A549 treated with Hydrocortisone at 1 μM for 4 hours (cell line): ENCODE measurements at places on chromosomes 12 and 14. TPM values are rescaled to one million over a fixed set of nuclear protein-coding genes. Genes with fewer than 3 reads are reported as not detected.

NGB gene
- not detected in 5 replicates for total RNA-seq

RNASE7 gene
- 0.07 TPM in 1 of 5 replicates, not detected in the others for total RNA-seq

CPM gene
- 5.5 to 7.4 TPM (median 5.7 TPM) in 5 replicates for total RNA-seq

SPATS2 gene
- 26.1 to 38.4 TPM (median 31.5 TPM) in 5 replicates for total RNA-seq
